RWPE2 (cell line): ENCODE measurements at places on chromosomes 5 and 9.

DNA sequence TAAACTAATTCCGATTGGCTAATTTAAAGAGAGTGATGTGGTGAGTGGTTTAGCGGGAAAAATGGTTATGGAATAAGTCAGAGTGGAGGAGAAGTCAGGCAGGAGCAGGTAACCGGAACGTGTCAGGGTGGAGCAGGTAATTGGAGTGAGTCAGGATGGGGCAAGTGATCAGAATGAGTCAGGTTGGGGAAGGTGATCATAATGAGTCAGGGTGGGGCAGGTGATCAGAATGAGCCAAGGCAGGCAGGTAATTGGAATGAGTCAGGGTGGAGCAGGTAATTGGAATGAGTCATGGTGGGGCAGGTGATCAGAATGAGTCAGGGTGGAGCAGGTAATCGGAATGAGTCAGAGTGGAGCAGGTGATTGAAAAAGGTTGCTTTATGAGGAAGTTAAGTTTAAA, 101.4 kb downstream of the TMEM167A start:
- no peaks in the 10 kb centered on the region for H3K27me3 ChIP-seq
- DNase-seq = peak; percentile 78
- H3K4me1 ChIP-seq = no peaks in the 10 kb centered on the region
- no peaks in the 10 kb centered on the region for H3K36me3 ChIP-seq
- no peak overlapping the region for H3K4me3 ChIP-seq
- peak overlapping the region; percentile 46 for H3K27ac ChIP-seq

DNA sequence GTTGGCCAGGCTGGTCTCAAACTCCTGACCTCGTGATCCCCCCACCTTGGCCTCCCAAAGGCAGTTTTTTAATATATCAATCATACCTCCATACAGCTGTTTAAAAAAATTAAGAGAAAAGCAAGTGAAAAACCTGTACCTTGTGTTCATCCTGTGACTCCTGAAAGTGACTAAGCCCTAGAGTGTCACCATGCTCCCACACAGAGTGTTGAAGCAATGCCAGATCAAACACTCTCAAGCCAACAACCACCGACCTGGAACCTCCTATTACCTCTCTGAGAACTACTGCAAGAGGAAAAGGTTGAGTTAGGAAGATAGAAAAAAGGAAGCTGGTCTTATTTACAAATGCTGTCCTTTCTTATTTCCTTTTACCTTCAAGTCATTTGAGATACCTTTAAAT, 123.5 kb downstream of the RASEF start:
- DNase-seq = no peak
- no peaks in the 10 kb centered on the region for H3K27me3 ChIP-seq
- peaks cover 14% of the 10 kb centered on the region for H3K4me1 ChIP-seq
- H3K36me3 ChIP-seq = no peaks in the 10 kb centered on the region

GRCh38 chr5:140595538-140596300, 31.1 kb downstream of the SLC35A4 start:
- H3K27ac ChIP-seq = no peak overlapping the region
- no peaks in the 10 kb centered on the region for H3K36me3 ChIP-seq
- peaks cover 16% of the 10 kb centered on the region for H3K4me1 ChIP-seq
- no peak for DNase-seq

- DNase-seq = no peak
- no peak overlapping the region for H3K4me3 ChIP-seq
- H3K27me3 ChIP-seq = no peaks in the 10 kb centered on the region
- no peak overlapping the region for H3K27ac ChIP-seq
- no peaks in the 10 kb centered on the region for H3K36me3 ChIP-seq
Observed at GRCh38 chr5:78758169-78758839, 109.7 kb upstream of the LHFPL2 start.

DNA sequence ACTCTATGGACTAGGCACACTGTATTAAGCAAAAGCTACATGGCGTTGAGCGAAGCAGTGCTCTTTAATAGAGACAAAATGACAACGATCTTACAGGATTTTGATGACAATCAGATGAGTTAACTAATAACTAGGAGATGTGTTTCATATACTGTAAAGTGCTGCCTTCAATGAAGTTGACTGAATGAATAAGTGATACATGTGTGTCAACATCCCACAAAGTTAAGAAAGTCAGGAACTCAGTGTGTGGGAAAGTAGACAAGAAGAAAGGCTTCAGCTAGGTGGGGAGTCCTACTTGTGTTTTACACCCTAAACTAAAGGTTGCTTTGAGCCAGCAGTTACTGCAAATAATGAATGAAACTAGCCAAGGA, 79.6 kb downstream of the PAPPA start:
- H3K4me3 ChIP-seq = no peak overlapping the region
- DNase-seq = no peak
- peaks cover 30% of the 10 kb centered on the region for H3K4me1 ChIP-seq
- H3K27ac ChIP-seq = peak overlapping the region; percentile 59
- no peaks in the 10 kb centered on the region for H3K27me3 ChIP-seq
- H3K36me3 ChIP-seq = no peaks in the 10 kb centered on the region

- no peak overlapping the region for H3K27ac ChIP-seq
- no peaks in the 10 kb centered on the region for H3K4me1 ChIP-seq
- H3K4me3 ChIP-seq = no peak overlapping the region
- no peak for DNase-seq
- peaks cover 7% of the 10 kb centered on the region for H3K27me3 ChIP-seq
Observed at GRCh38 chr5:103910011-103910410, 347.4 kb upstream of the NUDT12 start.

DNA sequence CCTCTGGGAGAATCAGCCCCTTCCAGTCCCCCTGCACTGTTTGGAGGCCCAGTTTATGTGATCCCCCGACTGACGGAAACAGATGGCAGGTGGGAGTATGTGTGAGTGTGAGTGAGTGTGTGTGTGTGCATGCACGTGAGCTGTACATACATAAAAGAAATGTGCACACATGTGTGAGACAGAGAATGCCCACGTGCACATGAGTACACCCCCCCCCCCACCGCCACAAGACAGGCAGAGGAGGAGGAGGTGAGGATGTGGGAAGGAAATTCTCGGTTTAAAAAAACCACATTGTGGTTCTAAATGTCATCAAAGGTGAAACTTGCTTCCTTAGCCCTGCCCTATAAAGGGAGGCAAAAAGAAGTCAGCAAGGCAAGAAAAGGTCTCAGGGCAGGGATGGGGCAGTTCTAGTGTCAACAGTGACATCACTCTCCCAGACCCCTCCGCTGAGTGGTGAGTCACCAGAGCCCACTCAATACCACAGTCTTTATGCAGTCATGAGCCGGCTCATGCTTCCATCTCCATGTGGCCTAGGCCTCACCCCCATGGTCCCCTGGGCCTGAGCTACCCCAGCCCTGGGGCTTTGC, 79.2 kb upstream of the HSPA9 start:
- no peaks in the 10 kb centered on the region for H3K36me3 ChIP-seq
- no peaks in the 10 kb centered on the region for H3K27me3 ChIP-seq
- no peak overlapping the region for H3K27ac ChIP-seq
- H3K4me3 ChIP-seq = no peak overlapping the region
- H3K4me1 ChIP-seq = no peaks in the 10 kb centered on the region

GRCh38 chr9:105884416-105884815, 190.1 kb downstream of the TMEM38B start:
- no peak overlapping the region for H3K4me3 ChIP-seq
- H3K36me3 ChIP-seq = no peaks in the 10 kb centered on the region
- no peak for DNase-seq

GRCh38 chr5:104412649-104413240, 850.2 kb upstream of the NUDT12 start:
- H3K27ac ChIP-seq = no peak overlapping the region
- peaks cover 10% of the 10 kb centered on the region for H3K27me3 ChIP-seq
- H3K4me3 ChIP-seq = no peak overlapping the region
- H3K4me1 ChIP-seq = no peaks in the 10 kb centered on the region
- no peaks in the 10 kb centered on the region for H3K36me3 ChIP-seq

GRCh38 chr5:83877911-83878706, 157.5 kb upstream of the HAPLN1 start:
- no peak for DNase-seq
- H3K27ac ChIP-seq = no peak overlapping the region
- no peak overlapping the region for H3K4me3 ChIP-seq
- H3K36me3 ChIP-seq = no peaks in the 10 kb centered on the region

- H3K27me3 ChIP-seq = no peaks in the 10 kb centered on the region
- H3K27ac ChIP-seq = peak overlapping the region; percentile 79
- H3K4me1 ChIP-seq = peaks cover 14% of the 10 kb centered on the region
- H3K4me3 ChIP-seq = peak overlapping the region; percentile 43
- no peak for DNase-seq
Observed at GRCh38 chr5:65034813-65035209, 266.1 kb downstream of the CWC27 start.

DNA sequence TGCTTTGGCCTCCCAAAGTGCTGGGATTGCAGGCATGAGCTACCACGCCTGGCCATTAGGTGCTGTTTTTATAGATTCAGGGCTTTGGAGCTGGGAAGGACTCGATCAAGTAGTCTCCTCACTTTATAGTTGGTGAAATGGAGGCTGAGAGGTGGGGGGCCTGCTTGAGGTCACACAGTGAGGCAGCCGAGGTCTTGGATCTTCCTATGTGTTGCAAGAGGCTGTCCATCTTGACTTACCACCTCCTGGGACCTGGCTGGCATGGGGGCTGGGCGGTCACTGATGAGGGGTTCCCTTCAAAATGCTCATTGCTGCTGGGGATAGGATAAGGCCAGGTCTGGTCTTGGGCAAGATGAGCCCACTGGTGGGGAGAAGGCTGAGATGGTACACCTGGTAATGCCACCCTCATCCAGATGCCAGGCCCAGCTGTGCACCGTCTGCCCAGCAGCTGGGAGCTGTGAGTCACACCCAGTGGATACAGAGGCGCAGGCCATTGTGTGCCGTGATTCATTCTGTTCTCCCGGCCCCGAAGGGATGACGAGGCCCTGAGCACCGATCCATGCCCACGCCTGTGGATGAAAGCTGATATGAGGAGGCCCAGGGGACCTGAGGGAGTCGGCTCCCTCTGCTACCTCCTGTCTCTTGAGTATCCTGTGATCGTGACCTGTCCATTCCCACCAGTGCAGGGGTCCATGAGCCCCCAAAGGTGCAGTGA, 10.5 kb upstream of the NDST1 start:
- H3K4me1 ChIP-seq = peaks cover 71% of the 10 kb centered on the region
- peak overlapping the region; percentile 88 for H3K27ac ChIP-seq
- no peaks in the 10 kb centered on the region for H3K27me3 ChIP-seq
- peak; percentile 99 for DNase-seq
- no peak overlapping the region for H3K4me3 ChIP-seq

GRCh38 chr9:27856054-27856453, 282.8 kb upstream of the C9orf72 start:
- no peak for DNase-seq
- H3K36me3 ChIP-seq = no peaks in the 10 kb centered on the region
- H3K27me3 ChIP-seq = peaks cover 13% of the 10 kb centered on the region
- H3K4me1 ChIP-seq = no peaks in the 10 kb centered on the region

GRCh38 chr5:126017096-126017495, 406.1 kb upstream of the GRAMD2B start:
- no peak overlapping the region for H3K4me3 ChIP-seq
- DNase-seq = no peak
- no peaks in the 10 kb centered on the region for H3K27me3 ChIP-seq
- H3K27ac ChIP-seq = no peak overlapping the region
- H3K4me1 ChIP-seq = no peaks in the 10 kb centered on the region

DNA sequence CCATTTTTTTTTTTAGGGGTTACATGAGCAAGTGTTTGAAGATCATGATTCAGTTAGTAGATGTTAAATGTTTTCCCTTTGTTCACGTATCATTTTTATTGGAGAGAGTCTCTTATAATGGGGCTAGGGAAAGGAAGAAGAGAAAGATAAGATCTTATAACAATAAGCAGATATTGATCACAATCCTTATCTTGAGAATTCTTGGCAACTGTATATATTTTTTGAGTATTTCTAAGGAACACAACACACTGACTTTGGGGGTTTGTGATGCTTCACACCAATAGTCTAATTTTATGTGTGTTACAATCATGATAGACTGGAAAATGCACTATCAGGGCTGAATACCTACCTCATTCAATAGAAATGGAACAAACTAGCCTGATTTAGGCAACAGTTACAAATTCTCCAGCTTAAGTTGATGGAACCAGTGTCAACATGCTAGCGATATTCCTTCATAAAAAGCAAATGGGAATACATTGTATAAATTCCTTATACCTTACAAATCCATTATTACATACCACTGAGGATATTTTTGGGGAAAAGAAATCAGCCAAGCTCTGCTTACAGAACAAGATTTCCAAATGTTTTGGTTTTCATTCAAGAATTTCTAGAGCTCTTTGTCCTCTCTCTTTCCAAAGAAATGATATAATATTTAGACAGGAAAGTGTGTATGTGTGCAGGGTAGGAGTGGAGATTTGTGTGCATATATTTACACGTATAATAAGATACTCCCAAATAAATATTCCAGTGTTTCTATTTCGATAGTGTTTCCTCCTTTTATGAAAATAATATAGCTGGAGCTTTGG, 41.5 kb downstream of the SVEP1 start:
- H3K4me3 ChIP-seq = no peak overlapping the region
- peaks cover 33% of the 10 kb centered on the region for H3K4me1 ChIP-seq
- H3K36me3 ChIP-seq = no peaks in the 10 kb centered on the region
- no peaks in the 10 kb centered on the region for H3K27me3 ChIP-seq

- DNase-seq = no peak
- no peak overlapping the region for H3K4me3 ChIP-seq
- H3K36me3 ChIP-seq = 0 out of 2 replicates have a peak, but pooled peaks cover 4% of the 10 kb centered on the region
- H3K27me3 ChIP-seq = peaks cover 4% of the 10 kb centered on the region
Observed at GRCh38 chr5:164600274-164600673, 1094.9 kb downstream of the MAT2B start.

GRCh38 chr5:167814040-167814439, 477.4 kb upstream of the WWC1 start:
- H3K36me3 ChIP-seq = no peaks in the 10 kb centered on the region
- no peak for DNase-seq
- no peak overlapping the region for H3K4me3 ChIP-seq

GRCh38 chr5:178125253-178125906, 5.4 kb upstream of the RMND5B start:
- H3K4me1 ChIP-seq = peaks cover 5% of the 10 kb centered on the region
- DNase-seq = no peak
- no peak overlapping the region for H3K4me3 ChIP-seq
- H3K27me3 ChIP-seq = no peaks in the 10 kb centered on the region
- no peaks in the 10 kb centered on the region for H3K36me3 ChIP-seq

DNA sequence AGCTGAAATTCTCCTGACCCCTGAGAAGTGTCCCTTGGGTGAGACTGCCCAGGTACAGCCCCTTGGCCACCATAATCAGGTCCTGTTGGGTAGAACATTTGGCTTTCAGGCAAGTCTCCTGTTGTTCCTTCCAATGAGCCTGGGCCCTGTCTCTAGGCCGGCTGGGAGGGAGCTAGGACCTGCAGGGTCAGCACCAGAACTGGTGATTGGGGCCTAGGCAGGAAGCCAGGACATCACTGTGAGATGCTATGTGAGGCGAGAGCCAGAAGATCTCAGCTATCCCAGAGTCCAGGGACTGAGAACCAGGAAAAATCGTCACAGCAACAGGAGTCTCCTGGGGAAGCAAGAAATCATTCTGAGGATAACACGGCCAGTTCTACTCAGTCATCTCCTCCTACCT, 51.5 kb downstream of the PCDH1 start:
- no peaks in the 10 kb centered on the region for H3K27me3 ChIP-seq
- peaks cover 10% of the 10 kb centered on the region for H3K4me1 ChIP-seq
- no peak overlapping the region for H3K4me3 ChIP-seq
- H3K36me3 ChIP-seq = no peaks in the 10 kb centered on the region
